DMS 273 treated with DMSO at 0.1 percent for 48 hours (cell line): ENCODE measurements at places on chromosomes 1 and 21.

DNA sequence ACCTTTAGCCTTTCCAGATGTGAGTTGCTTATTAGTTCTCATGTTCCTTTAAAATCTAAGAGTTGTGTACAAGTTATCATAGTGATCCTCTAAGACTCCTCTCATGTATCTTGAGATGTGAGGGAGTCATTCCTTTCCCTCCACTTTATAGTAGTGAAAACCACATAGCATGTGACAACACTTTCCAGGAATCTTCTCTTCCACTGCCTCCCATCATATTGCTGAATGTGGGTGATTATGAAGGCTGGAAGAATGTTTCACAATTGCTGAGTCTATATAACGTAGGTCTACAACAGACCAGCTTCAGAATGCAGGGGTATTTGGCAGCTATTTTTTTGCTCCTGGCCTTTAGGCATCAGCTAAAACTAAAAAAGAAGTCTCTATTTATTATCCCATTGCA is 44.7 kb upstream of the LRRC7 start:
- DNase-seq = no peak

- no peak for DNase-seq
These were observed 42.9 kb downstream of the ERG start for GRCh38 chr21:38455403-38455802.

DNA sequence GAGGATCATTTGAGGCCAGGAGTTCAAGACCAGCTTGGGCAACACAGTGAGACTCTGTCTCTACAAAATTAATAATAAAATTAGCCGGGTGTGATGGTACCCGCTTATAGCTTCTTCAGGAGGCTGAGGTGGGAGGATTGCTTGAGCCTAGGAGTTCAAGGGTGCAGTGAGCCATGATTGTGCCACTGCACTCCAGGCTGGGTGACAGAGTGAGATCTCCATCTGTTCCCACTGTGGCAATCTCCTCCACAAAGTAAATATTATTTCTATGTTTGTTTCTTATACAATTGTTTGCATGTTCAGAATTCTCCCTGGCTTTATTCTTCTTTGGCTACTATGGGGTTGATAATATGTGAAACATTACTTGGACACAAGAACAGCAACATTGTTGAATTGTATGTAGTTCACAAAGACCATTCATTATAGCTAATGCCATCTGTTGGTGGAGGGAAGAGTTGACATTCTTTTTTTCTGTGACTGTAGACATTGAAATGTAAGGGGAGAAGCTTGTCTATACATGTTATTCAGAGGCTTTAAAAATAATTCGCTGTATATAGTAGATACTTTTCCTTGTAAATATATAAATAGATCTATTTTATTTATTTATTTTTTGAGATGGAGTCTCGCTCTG is 47.8 kb upstream of the SRSF10 start:
- DNase-seq = no peak

- DNase-seq = no peak
These were observed 65.9 kb upstream of the L1TD1 start for GRCh38 chr1:62128745-62129144.
